ENCODE measurements at places on chromosomes 7 and 10.

DNA sequence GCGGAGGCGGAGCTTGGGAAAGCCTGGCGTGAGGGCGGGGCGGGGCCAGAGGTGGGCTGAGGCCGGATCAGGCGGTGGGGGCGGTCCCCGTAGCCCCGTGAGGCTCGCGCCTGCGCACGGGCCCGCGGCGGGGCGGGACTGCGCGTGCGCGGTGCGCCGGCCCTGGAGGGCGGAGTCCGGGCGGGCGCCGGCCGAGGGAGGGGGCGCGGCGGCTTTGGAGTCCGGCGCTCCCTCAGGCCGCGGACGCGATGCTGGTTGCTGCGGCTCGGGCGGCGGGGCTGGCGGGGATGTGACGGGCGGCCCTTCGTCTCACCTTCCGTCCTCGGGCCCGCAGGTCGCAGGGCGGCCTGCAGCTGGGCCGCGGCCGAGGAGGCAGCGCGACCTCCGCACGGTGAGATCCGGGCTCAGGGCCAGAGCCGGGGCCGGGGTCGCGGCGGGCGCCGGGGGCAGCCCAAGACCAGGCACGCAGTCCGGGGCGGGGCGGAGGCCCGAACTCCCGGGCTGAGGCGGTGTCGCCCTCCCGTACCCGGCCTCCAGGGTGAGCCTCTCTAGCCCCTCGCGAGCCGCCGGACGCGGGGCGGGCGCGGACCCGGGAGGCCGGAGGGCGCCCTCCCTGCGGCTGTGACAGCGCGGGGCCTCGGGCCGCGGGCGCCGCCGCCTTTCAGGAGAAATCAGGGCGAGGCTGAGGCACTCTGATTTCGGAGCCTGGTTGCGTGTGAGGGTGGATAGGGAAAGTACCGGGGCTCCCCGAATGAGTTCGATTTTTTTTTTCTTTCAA, at the start of gene CCSER2:
TSS of gene CCSER2 (plus strand) at position 172 of the 778 bp plus-strand sequence. CDS start 42,464 bp downstream, outside the sequence.
- ATAC-seq: peak; percentile 88

GRCh38 chr10:18753312-18753895, 94.2 kb downstream of the ARL5B start:
- no peak for ATAC-seq

DNA sequence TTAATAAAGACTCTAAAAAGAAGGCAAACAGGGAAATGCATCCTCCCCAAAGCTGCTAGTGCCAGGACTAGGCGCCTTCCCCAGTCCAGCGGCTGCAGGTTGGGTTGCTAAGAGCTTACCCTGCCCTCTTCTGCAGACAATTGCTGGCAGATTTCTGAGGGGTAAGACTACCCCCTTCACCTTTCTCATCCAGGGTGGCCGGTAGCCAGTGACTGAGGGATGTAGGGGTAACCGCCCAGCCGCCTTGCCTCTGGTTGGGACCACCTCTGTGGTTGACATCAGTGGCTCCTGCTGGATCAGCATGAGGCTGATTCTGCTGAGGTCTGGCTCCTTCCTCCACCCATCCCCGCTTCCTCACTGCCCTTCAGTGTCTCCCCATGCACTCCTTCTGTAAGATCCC, 71.2 kb downstream of the ADCYAP1R1 start:
- no peak for ATAC-seq

- no peak for ATAC-seq
Observed at GRCh38 chr10:77086081-77086480, 551.5 kb downstream of the KCNMA1 start.

DNA sequence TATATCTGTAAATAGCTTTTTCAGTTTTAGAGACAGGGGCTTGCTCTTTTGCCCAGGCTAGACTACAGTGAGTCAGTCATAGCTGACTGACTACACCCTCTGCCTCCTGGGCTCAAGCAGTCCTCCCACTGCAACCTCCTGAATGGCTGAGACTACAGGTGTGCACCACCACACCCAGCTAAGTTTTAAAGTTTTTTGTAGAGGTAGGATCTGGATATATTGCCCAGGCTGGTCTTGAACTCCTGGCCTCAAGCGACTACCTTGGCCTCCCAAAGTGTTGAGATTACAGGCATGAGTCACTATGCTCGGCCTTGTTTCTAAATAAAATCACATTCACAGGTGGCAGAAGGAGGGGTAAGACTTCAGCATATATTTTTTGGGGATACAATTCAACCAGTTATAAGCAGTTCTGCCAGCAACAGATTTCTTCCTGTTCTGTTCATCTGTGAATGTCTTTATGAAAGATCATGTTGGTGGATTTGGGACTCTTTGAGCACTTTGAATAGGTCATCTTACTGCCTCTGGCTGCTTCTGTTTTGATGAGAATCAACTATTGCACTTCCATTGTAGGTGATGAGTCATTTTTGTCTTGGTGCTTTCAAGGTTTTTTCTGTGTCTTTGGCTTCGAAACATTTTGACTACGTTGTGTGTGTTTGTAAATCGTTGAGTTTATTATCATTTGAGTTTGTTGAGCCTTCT, 15.7 kb downstream of the RBM33 start:
- no peak for ATAC-seq

DNA sequence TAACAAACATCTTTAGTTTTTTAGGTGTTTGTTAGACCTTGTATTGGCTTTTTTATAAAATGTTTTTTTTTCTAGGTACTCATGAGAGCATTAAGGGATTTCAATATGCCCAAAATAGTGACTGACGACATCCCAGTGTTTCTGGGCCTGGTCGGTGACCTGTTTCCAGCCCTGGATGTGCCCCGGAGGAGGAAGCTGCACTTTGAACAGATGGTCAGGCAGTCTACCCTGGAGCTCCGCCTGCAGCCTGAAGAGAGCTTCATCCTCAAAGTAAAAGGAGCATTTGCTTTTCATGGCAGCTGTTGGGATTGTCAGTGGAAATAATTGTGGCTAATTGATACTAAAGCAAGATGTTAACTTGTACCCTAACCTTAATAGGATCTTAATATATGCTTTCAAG, 161.5 kb downstream of the DNAH11 start:
- no peak for ATAC-seq

- ATAC-seq: peak; percentile 82
Observed at GRCh38 chr7:13880789-13881188, 108.7 kb downstream of the ETV1 start.

DNA sequence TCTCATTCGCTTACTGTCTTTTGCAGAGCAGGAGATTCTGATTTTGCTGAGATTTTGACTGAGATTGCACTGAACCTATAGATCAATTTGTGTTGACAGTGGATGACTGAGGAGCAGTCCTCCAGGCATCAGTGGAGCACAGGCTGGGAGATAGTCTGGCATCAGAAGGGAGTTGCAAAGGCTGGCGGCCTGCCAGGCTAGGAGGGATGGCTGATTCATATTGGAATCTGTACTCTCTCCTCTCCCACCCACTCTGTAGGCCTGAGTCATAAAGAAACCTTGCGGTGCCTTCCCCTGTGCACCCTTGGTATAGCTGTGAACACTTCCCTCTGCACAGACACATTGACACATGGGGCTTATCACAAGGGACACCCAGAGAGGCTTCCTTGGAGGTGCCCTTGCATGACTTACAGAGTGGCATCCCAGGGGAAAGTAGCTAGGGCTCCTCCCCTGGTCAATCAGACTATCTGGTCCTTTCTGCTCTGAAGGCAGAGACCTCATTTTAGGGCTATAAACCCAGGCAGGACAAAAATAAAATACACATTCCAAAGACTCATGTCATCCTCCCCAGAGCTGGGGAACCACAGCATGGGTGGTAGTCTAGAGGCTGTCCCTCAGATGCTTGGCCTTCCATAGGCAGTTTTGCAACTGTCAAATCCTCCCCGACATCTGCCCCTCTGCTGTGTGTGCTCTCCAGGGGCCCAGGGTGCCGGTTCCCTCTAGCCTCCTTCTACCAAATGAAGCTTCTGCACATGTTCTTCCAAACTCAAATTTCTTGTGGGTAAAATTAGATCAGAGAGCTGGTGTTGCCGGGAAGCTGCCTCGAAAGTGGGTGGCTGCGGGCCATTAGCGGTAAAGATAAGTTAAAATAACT, 37.4 kb upstream of the EEPD1 start:
- ATAC-seq: peak; percentile 96
